ENCODE measurements at places on chromosomes 2 and 18.

DNA sequence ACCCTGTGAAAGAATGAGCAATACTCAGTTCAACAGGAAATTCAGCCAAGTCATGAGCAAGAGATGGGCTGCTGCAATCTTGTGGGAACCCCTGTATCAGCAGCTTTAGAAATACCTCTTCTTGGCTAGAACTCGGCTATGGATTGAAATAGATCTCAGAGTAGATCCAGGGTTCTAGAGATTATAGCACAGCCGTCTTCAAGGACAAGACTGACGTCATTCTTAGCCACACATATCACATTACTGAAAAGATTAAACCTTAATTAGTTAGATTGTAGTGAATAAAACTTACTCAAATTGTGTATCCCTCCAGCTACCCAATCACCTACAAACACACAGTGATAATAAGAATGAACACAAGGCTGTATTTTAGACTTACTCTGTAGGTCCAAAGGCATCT, 776.4 kb downstream of the EPHA4 start:
- no peak for DNase-seq

GRCh38 chr18:58026395-58026794, 17.6 kb upstream of the NEDD4L start:
- DNase-seq, result no peak

GRCh38 chr2:200471928-200472645, 37.8 kb downstream of the KCTD18 start:
- no peak for DNase-seq

GRCh38 chr2:99780276-99780675, 290.5 kb upstream of the REV1 start:
- DNase-seq, result no peak

- no peak for DNase-seq
Observed at GRCh38 chr2:23327887-23328286, 57.1 kb upstream of the KLHL29 start.

DNA sequence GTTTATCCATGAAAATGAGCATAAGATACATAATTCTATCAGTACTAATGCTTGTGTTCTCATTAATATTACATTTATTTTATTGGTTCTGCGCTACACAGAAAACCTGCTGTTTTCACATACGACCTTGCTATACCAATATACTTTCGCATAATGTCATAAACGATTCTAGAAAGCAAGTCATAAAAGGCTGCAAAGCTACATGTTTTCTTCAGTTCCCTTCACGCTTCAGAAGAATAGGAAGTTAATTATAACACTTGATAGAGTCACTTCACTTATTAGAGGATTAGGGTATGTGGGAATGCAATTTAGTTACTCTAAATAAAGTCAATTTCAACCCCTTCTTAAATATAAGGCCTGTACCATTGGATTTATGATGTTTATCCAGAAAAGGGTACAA, 29.0 kb downstream of the PSME4 start:
- no peak for DNase-seq

DNA sequence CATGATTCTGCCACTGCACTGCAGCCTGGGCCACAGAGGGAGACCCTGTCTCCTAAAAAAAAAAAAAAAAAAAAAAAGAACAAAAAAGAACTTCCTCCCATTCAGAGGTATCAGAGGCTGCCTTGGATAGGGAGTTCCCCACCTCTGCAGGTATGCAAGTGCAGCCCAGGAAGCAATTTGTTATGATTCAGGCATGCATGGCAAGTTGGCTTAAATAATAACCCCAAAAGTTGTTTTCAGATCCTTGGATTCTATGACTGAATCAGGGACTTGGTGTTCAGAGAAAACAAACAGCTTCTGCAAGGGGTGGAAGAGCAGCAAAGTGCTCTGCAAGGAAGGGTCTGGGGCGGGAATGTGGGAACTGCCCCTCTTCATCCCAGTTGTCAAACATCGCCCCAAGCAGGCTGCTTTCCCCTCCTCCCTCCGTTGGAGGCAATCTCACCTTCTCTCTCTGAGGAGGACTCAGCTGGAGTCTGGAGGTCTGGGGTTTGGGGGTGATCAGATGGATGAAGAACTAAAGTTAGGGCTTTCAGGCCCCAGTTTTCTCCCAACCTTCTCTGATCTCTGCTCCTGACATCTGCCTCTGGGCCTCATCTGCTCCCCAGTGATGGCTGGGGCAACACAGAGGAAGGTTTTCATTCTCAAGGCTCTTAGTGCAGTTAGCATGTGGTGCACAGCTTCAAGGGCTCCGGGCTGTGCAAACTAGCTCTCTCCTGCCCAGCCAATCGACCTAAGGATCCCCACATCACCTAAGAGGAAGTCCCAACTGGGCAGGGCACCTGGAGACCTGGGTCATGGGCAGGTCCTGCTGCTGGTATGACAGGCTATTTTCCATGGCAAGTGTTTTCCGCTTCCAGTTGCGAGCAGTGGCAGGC, 3.5 kb upstream of the GDF7 start:
- DNase-seq, result no peak

DNA sequence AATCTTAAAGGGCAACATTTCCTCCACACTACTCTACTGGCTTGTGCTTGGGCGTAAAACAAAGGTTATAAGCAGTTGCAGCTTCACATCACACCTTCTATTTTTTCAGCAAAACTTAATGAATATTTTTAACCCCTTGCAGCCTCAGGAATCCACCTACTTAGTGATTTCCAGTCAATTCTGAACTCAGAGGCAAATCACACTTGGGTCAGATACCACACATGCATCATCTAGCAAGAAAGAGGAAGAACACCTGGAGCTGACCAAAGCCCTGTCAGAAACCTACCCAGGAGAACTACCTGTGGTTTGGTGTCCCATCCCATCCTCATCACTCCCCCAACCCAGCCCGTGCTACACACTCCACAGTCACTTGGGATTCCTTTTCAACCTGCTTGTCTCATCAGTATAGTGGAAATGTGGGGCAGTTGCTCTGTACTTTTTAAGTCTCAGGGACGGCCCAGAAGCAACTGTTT, 25.5 kb downstream of the PIAS2 start:
- DNase-seq, result no peak

- DNase-seq, result no peak
Observed at GRCh38 chr18:51137026-51137729, 60.3 kb downstream of the MEX3C start.

DNA sequence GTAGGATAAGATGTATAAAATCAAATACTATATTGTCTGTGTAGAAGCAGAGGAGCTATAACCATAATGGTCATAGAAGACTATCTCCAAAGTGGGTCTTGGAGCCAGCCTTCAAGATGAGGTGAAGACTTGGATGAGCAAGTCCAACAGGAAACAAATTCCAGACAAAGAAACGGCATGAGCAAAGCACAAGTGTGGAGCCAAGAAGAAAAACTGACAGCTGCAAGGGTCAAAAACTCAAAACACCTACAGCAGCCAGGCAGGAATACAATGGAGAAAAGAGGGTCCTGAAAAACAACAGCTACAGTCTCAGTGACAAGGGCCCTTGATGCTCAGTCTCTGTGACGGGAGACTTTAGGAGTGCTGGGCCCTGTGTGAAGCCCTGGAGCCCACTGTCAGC, 102.4 kb downstream of the STK39 start:
- no peak for DNase-seq

- DNase-seq, result no peak
Observed at GRCh38 chr2:68363721-68364120, 1.4 kb upstream of the PLEK start.
